ENCODE measurements at places on chromosomes 12 and 14.

DNA sequence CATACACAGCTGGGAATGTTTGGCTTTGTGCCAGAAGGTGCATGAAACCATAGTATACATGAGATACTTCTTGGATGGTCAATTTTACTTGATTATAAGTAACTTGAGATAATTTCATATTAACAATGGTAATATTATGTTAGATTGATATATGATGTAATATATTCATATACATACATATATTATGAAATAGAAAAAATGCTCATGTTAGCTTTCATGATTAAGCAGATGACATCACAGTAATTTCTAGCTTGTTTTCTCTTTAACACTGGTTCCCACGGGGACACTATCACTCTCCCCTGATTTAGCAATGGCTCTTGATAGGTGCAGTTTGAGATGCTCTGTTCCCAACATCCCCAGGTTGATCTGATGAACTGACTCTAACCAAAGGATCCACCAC is 35.4 kb upstream of the NTF3 start:
- no peak for DNase-seq

- DNase-seq: peak; percentile 4
These were observed 44.7 kb upstream of the FBRSL1 start for GRCh38 chr12:132444957-132445883.

- peak; percentile 71 for DNase-seq
These were observed 13.6 kb upstream of the AQP2 start for GRCh38 chr12:49936925-49937324.

DNA sequence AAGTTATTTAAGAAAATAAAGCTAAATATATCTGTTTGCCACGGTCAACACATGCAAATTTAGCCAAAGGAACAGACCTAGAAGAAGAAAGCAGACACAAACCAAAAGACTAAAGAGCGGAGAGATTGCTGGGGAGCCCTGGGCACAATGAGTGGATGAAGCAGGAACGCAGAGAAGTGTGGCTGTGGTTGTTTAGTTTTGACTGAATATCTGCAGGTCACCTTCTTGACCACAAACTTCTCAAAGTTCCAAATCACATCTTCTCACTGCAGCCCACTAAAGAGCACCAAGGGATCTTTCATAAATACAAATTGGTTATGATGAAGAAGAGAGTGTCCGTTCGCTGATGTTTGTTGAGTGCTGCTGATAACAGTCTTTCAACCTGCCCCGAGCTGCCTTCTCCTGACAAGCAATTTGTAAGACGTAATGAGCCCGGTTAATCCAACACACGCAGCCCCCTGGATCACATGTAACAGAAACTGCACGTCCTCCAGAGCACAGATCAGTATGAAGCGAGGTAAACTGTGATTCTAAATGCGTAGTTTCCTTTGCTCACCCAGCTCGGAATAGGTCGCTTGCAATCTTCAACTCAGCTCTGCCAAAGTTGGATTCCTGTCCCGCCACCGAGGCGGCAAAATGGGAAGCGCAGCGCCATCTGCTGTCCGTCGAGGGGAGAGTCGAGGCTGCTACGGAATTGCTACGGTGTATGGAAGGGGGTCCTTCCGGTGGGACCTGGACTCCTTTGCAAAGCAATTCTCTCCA is 120.8 kb downstream of the GXYLT1 start:
- DNase-seq: peak; percentile 61

Measured in epithelial cell of esophagus (primary cell).